ENCODE measurements at places on chromosomes 11 and 22. TPM values are rescaled to one million over a fixed set of nuclear protein-coding genes. Genes with fewer than 3 reads are reported as not detected.

GRCh38 chr11:60951904-60952741 is at the start of gene SLC15A3:
SLC15A3 (minus strand) TSS chr11:60952176; CDS start chr11:60951551, 625 bp downstream.
- no peak for DNase-seq

NLRP14 gene
- polyA plus RNA-seq = not detected

- DNase-seq = no peak
These were observed 86.6 kb upstream of the ARHGAP32 start for GRCh38 chr11:129278586-129279319.

- no peak for DNase-seq
These were observed 16.8 kb downstream of the FZD4 start for GRCh38 chr11:86938203-86938899.

DNA sequence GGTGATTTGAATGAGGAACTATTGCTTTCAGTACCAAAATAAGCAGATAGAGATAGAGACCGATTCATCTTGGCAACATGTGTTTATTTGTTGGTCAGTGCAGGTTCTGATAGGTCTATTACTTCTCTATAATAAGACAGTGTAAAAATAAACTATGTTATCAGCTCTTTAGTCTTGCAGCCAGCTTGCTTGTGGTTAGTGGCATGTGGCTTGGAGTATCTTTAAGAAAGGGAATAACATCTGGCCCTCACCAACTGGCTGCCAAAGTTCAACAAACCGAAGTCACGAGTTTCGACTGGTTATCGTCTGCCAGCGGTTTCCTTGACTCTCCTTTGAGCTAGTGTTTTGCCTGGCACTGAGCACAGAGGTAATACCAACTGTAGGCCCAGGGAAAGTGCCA is 71.8 kb downstream of the CTTN start:
- DNase-seq = no peak

GRCh38 chr22:46131151-46131587 is 19.2 kb upstream of the PPARA start:
- DNase-seq = no peak

FERMT3 gene
- 0.16 TPM for polyA plus RNA-seq

DNA sequence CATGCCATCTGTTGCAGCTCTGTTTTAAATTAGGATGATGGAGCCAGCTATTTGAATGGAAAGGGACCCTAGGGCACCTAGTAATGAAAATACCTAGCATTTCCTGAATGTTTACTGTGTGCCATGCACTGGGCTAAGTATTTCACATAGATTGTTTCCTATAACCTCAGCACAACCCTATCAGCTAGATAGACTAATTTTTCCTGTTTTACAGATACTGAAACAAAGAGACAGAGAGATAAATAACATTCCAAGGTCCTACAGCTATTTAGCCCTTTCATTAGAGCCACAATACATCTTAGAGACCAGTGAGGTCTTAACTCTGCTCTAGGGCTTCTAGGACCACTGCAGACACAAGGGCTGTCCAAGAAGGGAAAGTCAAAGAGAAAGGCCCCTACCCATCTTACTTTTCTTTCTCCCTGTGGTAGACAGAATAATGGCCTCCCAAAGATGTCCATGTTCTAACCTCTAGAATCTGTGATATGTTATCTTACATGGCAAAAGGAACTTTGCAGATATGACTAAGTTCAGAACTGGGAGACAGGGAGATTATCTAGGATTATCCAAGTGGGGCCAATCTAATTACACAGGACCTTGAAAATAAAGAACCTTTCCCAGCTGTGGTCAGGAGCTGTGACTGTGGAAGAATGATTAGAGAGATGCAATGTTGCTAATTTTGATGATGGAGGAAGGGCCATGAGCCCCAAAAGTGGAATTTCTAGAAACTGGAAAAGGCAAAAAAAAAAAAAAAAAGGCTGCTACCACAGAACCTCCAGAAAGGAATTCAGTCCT is 157.0 kb downstream of the CCDC34 start:
- DNase-seq = no peak

DNA sequence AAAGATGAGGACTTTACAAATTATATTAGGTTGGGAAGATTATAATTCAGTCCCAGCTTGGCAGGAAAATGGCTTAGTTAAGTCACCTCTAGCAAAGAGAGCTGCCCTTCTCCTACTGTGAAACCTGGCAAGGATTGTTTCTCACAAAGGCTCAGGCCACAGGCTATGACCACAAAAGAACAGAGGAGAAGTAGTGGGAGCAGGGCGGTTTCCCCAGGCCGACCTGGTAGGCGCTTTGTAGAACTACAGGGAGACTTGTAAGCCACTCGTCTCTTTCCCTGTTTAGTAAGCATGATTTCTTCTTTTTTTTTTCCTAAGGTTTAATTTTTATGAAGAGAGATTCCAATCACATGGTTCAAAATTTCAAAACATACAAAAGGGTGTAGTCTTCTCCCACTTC is 4.6 kb downstream of the SNAP29 start:
- DNase-seq = no peak

Measured in HepG2 (cell line).